ENCODE measurements at places on chromosomes 6 and 20. TPM values are rescaled to one million over a fixed set of nuclear protein-coding genes. Genes with fewer than 3 reads are reported as not detected.

The ARMC2 gene
- total RNA-seq = 9.2 TPM

The ECT2L gene
- total RNA-seq = not detected

The TSBP1 gene
- not detected for total RNA-seq

The SLC35F1 gene
- not detected for total RNA-seq

The BHLHE23 gene
- total RNA-seq = not detected

The TINAG gene
- not detected for total RNA-seq

The SLC17A3 gene
- total RNA-seq = not detected

The CTAGE9 gene
- not detected for total RNA-seq

The KIF6 gene
- total RNA-seq = 0.62 TPM

The GRM1 gene
- not detected for total RNA-seq

The GSTA3 gene
- not detected for total RNA-seq

DNA sequence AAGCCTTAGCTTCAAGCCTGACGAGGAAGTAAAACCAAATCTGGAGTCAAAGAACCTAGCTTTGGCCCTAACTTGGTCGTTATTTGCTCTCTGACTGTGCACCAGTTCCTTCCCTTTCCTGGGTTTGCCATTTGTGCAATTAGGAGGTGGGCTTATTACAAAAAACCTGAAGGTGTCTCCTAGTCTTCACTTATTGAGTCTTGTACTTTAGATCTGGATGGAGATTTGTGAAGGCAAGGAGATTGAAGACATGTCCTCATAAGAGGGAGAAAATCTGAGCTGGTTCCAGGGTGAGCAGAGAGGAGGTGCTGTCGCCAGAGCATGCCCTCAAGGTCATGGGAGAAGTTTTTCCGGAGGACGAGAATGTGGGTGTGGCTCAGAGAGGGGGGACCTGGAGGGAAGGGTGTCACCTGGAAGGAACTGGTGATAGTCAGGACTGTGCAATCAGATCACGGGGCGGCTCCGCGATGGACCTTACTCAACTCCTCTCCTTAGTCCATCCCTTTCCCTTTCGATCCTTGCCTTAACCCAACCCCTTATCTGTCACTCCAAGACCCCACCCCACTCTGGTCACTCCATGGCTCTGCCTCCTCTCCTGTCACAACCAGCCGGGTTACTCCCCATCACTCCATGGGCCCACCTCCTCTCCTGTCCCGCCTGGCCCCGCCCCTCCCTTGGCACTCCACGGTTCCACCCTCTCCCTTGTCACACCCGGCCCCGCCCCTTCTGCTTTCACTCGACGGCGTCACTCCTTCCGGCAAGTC lies 588 bp upstream of the ACSS2 start:
- H3K4me3 ChIP-seq = peak overlapping the region; percentile 98
- peak overlapping the region; percentile 95 for H3K27ac ChIP-seq
- peaks cover 2% of the 10 kb centered on the region for H3K36me3 ChIP-seq
- peaks cover 44% of the 10 kb centered on the region for H3K4me1 ChIP-seq
- peak; percentile 100 for DNase-seq

DNA sequence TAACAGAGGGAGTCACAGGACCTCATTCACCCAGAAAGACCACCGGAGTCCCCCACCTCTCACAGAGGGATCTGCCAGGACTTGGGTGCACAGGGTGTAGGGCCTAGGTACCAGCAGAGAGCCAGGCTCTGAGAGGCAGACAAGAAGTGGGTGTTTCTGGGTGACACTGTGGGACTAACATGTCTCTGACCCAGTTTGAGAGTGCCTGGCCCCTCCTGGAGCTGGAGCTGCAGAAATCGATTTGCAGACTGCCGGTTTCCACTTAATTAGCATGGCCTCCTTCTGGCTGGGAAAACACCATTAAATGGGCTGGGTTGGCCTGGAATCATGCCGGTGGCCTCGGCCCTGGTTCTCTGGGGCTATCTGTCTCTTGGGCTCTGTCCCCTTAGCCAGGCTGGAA lies 59.2 kb downstream of the PPP1R16B start:
- no peak overlapping the region for H3K4me3 ChIP-seq
- no peaks in the 10 kb centered on the region for H3K4me1 ChIP-seq
- H3K27ac ChIP-seq = no peak overlapping the region
- peaks cover 7% of the 10 kb centered on the region for H3K27me3 ChIP-seq
- no peak for DNase-seq
- H3K36me3 ChIP-seq = no peaks in the 10 kb centered on the region

DNA sequence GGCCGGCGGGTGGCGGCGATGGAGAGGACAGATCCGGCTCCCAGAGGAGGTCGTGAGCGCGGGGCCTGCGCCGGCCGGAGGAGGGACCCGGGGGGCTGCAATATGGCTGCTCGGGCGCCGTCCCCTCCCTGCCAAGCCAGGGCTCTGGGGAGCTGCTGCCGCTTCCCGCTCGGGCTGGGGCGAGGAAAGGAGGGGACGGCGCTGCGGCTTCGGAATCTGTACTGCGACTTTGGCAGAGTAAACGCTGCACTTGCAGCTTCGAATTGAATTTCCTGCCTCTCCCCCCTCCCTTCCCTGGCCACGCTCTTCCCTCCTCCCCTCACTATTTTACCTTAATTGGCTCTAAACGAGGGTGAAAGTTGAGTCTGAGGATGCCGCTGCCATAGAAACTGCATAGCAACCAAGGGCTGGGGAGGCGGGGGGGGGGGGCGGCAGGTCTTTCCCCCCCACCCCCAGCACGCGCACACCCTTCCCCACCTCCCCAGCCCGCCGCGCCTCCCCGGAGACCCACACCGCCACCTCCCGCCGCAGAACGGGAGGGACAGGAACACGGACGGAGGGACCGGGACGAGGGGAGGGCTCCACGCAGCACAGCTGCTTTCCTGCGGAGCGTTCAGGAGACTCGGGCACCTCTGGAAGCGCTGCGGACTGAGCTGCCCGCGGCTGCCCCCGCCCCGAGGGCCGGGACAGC lies 93.9 kb downstream of the RNASET2 start:
- peaks cover 5% of the 10 kb centered on the region for H3K4me1 ChIP-seq
- peaks cover 17% of the 10 kb centered on the region for H3K27me3 ChIP-seq
- no peak overlapping the region for H3K27ac ChIP-seq
- H3K4me3 ChIP-seq = peak overlapping the region; percentile 79
- no peak for DNase-seq

GRCh38 chr6:100461917-100462705 lies 2.6 kb downstream of the SIM1 start:
- no peak for DNase-seq
- H3K27ac ChIP-seq = peak overlapping the region; percentile 91
- peaks cover 35% of the 10 kb centered on the region for H3K4me1 ChIP-seq
- peaks cover 79% of the 10 kb centered on the region for H3K27me3 ChIP-seq
- H3K36me3 ChIP-seq = peaks cover 17% of the 10 kb centered on the region

GRCh38 chr6:112481211-112481610 lies 134.1 kb downstream of the RFPL4B start:
- H3K36me3 ChIP-seq = no peaks in the 10 kb centered on the region
- H3K4me1 ChIP-seq = peaks cover 32% of the 10 kb centered on the region
- H3K27me3 ChIP-seq = no peaks in the 10 kb centered on the region
- H3K27ac ChIP-seq = no peak overlapping the region
- DNase-seq = no peak
- H3K4me3 ChIP-seq = no peak overlapping the region

DNA sequence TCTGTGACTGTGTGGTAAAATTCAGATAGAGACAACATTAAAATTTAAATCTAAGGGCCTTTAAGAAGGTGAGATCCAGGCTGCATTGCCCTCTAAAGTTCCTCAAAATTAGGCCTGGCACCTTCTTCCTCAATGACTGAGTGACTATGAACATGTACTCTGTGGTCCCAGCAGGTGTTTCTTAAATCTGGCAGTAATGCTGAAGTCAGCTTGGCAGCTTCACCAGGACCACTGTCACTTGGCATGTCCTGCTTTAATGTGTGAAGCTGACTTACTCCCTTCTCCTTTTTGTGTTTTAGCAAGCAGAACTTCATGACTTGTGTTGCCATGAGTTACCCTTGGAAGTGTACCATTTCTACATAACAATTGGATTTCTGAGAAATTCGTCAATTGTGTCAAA lies 141.7 kb downstream of the NKAIN2 start:
- H3K4me3 ChIP-seq = no peak overlapping the region
- no peaks in the 10 kb centered on the region for H3K4me1 ChIP-seq
- no peak overlapping the region for H3K27ac ChIP-seq
- no peaks in the 10 kb centered on the region for H3K36me3 ChIP-seq

- peaks cover 71% of the 10 kb centered on the region for H3K27me3 ChIP-seq
- no peak for DNase-seq
- peak overlapping the region; percentile 57 for H3K4me3 ChIP-seq
Observed at GRCh38 chr6:105985098-105985815, 100.9 kb upstream of the PRDM1 start.

GRCh38 chr20:63215101-63216040 lies 560 bp downstream of the YTHDF1 start:
- peak overlapping the region; percentile 94 for H3K27ac ChIP-seq
- peak overlapping the region; percentile 98 for H3K4me3 ChIP-seq
- H3K4me1 ChIP-seq = peaks cover 46% of the 10 kb centered on the region
- DNase-seq = no peak
- peaks cover 5% of the 10 kb centered on the region for H3K27me3 ChIP-seq

GRCh38 chr20:38883981-38884733 lies 42.1 kb upstream of the FAM83D start:
- H3K36me3 ChIP-seq = no peaks in the 10 kb centered on the region
- no peak for DNase-seq

DNA sequence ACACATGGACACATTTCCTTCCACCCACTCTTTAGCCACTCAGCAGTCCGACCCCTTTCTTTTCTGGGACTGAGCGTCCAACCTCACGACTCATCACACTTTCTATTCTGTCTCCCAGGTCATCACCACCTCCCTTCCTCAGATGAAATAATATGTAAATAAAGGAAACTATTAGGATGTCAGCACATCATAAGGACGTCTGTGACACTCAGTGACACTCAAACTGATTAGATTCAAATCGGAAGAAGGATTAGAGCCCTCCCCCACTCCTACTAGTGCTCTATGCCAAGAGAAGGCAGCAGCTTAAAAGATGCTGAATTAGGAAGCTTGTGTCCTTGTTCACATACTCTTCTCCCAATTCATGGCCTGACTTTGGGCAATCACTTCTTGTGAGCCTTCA lies 113.6 kb downstream of the TNFRSF21 start:
- no peak for DNase-seq
- no peaks in the 10 kb centered on the region for H3K36me3 ChIP-seq
- H3K4me3 ChIP-seq = no peak overlapping the region
- peaks cover 18% of the 10 kb centered on the region for H3K4me1 ChIP-seq
- no peak overlapping the region for H3K27ac ChIP-seq

DNA sequence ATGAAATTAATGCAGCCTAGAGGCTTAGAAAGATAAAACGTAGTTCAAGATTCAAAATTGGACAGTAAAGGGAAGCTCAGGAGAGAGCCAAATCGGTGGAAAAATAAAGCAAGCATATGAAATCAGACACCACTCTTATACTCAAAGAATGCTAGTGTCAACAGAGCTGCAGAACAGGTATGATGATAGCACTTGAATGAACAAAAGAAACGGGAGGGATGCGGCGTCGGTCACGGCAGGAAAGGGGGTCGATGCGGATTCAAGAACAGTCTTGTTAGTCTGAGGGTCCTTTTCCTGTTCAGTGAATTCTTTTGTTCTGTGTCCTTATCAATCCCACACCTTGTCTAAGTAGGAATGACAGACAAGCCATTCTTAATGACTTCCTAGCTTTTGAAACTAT lies 114.4 kb downstream of the FOXC1 start:
- H3K4me3 ChIP-seq = no peak overlapping the region
- H3K27me3 ChIP-seq = no peaks in the 10 kb centered on the region
- no peak for DNase-seq
- H3K4me1 ChIP-seq = peaks cover 21% of the 10 kb centered on the region
- no peak overlapping the region for H3K27ac ChIP-seq

GRCh38 chr6:52994031-52994838 lies 849 bp downstream of the GSTA4 start:
- H3K4me1 ChIP-seq = peaks cover 41% of the 10 kb centered on the region
- peak overlapping the region; percentile 98 for H3K27ac ChIP-seq
- H3K36me3 ChIP-seq = peaks cover 12% of the 10 kb centered on the region
- peak overlapping the region; percentile 96 for H3K4me3 ChIP-seq

DNA sequence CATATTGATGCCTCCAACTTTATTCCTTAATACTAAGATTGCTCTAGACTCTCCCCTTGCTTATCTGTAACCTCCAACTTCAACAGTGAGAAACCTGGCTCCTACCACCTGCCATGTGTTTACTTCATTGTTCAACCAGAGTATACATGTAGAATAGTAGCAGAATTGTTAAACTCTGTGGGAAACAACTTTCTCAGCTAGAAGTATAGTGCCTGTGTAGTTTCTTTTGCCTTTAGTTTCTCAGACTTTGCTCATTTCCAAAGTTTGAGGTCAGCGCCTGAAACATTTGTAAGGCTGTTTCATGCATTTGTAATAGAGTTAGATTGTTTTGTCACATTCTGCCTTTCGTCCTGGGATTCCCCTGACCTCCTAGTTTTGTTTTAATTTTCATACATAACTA lies 34.9 kb upstream of the HECA start:
- no peak overlapping the region for H3K4me3 ChIP-seq
- DNase-seq = no peak
- no peaks in the 10 kb centered on the region for H3K27me3 ChIP-seq

GRCh38 chr6:138383776-138384175 lies 6.1 kb downstream of the SMIM28 start:
- no peak for DNase-seq
- H3K4me3 ChIP-seq = no peak overlapping the region
- no peaks in the 10 kb centered on the region for H3K4me1 ChIP-seq
- no peaks in the 10 kb centered on the region for H3K36me3 ChIP-seq
- H3K27me3 ChIP-seq = peaks cover 3% of the 10 kb centered on the region
- no peak overlapping the region for H3K27ac ChIP-seq

DNA sequence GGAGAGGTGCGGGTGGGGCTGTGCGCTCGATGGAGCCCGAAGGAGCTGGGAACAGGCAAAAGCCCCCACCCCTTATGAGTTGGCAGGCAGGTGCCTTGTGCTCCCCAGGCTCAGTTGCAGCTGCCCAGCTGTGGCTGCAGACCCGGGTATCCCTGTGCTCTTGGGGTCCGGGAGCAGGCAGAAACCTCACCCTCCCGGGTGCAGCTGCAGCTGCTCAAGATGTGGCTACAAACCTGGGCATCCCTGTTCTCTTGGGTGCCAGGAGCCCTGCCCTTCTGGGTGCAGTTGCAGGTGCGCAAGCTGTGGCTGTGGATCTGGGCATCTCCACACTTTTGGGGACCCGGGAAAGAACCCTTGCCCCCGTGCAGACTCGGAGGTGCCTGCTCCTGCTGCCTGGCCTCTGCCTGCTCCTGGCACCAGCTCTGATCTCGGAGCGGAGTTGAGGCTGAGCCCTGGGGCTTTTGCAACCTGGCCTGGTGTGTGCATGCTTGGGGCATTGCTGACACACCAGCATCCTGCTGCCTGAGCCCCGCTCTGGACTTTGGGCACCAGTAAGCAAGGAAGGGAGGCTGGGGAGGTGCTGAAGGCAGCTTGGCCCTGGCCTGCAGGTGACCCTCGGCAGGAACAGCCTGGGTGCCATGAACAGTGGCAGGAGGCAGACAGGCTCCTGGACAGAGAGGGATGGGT lies 21.6 kb downstream of the OR2J3 start:
- DNase-seq = no peak
- no peak overlapping the region for H3K4me3 ChIP-seq
- H3K4me1 ChIP-seq = no peaks in the 10 kb centered on the region
- H3K27ac ChIP-seq = no peak overlapping the region

GRCh38 chr6:7201732-7202541 lies 94.2 kb downstream of the RREB1 start:
- no peaks in the 10 kb centered on the region for H3K27me3 ChIP-seq
- H3K36me3 ChIP-seq = peaks cover 22% of the 10 kb centered on the region
- DNase-seq = no peak
- peaks cover 10% of the 10 kb centered on the region for H3K4me1 ChIP-seq
